ENCODE measurements at places on chromosomes 3 and 15.

GRCh38 chr3:185796431-185797107 lies 28.3 kb downstream of the IGF2BP2 start:
- no peak for DNase-seq

DNA sequence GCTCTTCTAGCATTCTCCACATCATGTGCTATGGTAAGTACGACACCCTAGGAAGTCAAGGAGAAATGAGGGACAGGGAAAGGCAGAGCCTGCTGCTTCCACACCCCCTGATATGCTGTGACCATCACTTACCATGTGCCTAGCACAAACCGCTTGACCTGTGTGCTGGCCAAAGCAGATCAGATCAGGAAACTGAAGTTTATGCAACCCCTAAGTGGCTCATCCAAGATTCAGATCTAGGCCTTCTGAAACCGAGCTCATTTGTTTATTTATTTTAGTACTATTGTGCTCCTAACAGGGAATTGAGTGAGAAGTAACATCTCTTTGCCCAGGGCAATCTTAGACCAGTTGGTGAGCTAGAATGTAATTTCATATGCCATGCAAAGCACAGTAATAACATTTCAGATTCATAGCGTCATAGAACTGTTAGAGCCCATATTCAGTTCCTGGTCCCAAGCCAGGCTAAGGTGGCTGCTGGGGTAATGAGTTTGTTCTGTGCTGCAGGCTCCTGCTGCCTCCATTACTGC lies at the start of gene RTP2:
RTP2 (minus strand) TSS at position 51 of the 527 bp plus-strand sequence. CDS start 429 bp downstream, outside the sequence.
- no peak for DNase-seq

GRCh38 chr15:98787936-98788757 lies 139.8 kb downstream of the IGF1R start:
- DNase-seq, result no peak

GRCh38 chr3:107589454-107589853 lies 66.7 kb downstream of the BBX start:
- DNase-seq, result no peak

GRCh38 chr3:58471025-58471887 lies 20.6 kb upstream of the KCTD6 start:
- DNase-seq, result peak; percentile 45

DNA sequence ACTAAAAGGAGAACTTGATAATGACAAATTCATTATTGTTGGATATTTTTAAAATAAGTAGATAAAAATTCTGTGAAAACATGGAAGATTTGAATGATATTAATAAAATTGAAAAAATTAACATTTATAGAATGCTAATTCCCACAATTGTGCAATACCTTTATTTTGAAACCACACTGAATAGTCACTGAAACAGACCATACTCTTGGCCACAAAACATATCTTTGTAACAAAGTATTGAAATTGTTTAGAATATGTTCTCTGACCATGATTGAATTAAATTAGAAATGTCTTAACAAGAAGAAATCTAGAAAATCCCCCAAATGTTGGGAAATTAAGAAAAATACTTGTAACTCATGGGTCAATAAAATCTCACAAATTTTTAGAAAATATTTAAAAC lies 49.2 kb downstream of the ARHGAP11B start:
- no peak for DNase-seq

- no peak for DNase-seq
Measured at GRCh38 chr3:46368569-46368968, 2.2 kb upstream of the CCR5 start.

GRCh38 chr15:98547741-98548138 lies 100.6 kb upstream of the IGF1R start:
- no peak for DNase-seq

GRCh38 chr15:101176625-101177024 lies 75.2 kb downstream of the CHSY1 start:
- DNase-seq, result no peak

- no peak for DNase-seq
Measured at GRCh38 chr3:134476306-134476705, 9.5 kb downstream of the ANAPC13 start.

- DNase-seq, result no peak
Measured at GRCh38 chr3:141114816-141115460, 63.8 kb downstream of the SPSB4 start.

GRCh38 chr15:70348581-70349344 lies 251.0 kb upstream of the TLE3 start:
- DNase-seq, result no peak

Measured in NCI-H1694 treated with DMSO at 0.1 percent for 48 hours (cell line).